ENCODE measurements at places on chromosomes 7 and 10. TPM values are rescaled to one million over a fixed set of nuclear protein-coding genes. Genes with fewer than 3 reads are reported as not detected.

The H2BK1 gene
- total RNA-seq = not detected

The SAP25 gene
- not detected for total RNA-seq

The UTF1 gene
- not detected for total RNA-seq

The PSPH gene
- 35.8 TPM for total RNA-seq

The PLEKHS1 gene
- not detected for total RNA-seq
